ENCODE measurements at places on chromosomes 11 and 22.

DNA sequence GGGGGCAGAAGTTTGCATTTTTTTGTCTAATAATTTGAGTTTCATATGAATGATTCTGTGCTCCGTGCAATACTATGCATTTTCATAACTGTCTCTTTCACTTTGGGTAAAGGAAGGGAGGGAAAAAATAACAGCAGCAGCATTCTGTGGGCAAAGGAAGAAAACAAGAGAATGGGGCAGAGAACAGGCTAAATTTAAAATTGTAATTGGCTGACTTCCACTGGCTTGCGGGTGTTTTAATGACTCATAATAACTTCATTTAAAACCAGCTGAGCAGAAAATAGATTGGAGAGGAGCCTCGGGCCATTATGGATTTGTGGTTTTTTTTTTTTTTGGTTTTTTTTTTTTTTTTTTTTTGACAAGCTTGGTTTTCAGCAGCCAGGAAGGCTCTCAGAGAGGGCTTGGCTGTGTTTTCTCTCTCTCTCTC lies 107.4 kb downstream of the ZBTB16 start:
- DNase-seq: peak; percentile 81

DNA sequence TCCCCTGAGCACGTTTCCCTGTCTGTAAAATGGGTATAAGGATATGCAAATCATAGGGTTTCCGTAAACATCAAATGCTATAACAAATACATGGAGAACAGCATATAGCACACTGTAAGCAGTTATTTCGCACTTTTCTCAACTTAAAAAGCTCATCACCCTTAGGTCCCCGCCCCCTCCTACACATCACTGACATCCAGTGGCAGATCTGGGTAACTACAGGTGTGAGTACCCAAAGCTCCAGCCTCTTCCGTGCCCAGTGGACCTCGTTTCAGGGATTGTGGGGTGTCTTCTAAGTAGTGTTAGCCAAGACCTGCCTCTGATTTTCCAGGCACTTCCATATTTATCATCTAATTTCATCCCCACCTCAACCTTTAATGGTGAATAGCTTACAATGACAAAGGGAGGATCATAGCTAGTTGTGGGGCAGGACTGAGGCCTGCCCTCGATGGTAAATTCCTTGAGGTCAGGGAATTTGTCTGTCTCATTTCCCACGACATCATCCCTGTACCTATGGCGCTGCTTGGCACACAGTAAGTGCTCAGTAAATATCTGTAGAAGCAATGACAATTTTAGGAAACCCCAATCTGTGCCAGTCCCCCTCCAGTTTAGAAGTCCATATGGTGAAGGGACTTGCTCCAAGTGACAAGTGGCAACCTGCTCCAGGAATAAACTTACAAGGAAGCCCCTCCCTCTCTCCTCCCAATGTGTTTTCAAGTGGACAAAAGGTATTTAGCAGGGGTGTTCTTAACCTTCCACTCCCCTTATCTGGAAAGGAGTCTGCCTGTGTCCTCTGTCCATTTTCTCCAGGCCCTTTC lies 340.5 kb downstream of the TENM4 start:
- no peak for DNase-seq

- DNase-seq: no peak
These were observed 11.1 kb downstream of the C11orf91 start for GRCh38 chr11:33689501-33689900.

DNA sequence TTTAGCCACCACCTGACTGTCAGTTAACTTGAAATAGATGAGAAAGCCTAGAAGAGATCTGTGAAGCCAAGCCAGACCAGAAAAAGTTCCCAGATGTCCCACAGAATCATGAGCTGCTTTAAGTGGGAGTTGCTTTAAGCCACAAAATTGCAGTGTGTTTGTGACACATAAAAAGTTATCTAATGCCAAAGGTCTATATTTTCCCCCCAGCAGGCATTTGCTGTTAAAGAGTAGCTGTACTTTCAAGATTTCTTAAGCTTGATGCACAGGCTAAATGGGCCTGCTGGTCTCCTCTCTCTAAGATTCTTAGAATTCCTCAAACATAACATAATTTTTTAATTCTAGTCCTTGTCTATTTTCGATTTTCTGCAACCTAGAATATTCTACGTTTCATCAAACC lies 825.7 kb downstream of the FAM181B start:
- no peak for DNase-seq

GRCh38 chr11:250274-250673 lies 13.5 kb downstream of the PSMD13 start:
- no peak for DNase-seq

GRCh38 chr11:75508051-75508561 lies 17.6 kb downstream of the GDPD5 start:
- no peak for DNase-seq

DNA sequence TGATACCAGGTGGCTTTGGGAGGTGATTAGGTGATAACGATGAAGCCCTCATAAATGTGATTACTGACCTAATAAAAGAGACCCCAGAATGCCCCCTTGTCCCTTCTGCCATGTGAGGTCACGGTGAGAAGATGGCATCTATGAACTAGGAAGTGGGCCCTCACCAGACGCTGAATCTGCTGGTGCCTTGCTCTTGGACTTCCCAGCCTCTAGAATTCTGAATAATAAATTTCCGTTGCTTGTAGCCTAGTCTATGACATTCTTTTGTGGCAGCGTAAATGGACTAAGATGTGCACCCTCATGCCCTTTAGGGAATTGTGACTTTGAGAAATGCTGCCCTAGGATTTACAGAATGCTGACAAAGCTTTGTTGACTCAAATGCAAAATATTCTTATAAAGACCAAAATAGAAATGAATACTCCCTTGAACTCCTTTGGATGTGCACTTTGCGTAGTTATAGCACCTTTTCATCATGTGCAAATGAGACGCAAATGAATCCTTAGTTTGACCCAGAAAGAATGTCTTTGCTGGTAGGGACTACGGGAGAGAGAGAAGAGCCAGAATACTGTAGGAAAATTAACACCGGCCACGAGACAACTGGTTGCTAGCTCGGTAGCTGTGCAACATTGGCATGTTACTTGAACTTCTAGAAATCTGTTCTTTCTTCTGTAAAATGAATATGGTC lies 24.8 kb upstream of the EHF start:
- DNase-seq: no peak

GRCh38 chr22:27918341-27919221 lies 475 bp downstream of the PITPNB start:
- DNase-seq: no peak

GRCh38 chr11:69496631-69497220 lies 15.3 kb downstream of the LINC01488 start:
- DNase-seq: no peak

- DNase-seq: no peak
These were observed 4.5 kb downstream of the FHIP1B start for GRCh38 chr11:6229911-6230310.

GRCh38 chr11:120747850-120748814 lies 236.6 kb downstream of the GRIK4 start:
- no peak for DNase-seq

DNA sequence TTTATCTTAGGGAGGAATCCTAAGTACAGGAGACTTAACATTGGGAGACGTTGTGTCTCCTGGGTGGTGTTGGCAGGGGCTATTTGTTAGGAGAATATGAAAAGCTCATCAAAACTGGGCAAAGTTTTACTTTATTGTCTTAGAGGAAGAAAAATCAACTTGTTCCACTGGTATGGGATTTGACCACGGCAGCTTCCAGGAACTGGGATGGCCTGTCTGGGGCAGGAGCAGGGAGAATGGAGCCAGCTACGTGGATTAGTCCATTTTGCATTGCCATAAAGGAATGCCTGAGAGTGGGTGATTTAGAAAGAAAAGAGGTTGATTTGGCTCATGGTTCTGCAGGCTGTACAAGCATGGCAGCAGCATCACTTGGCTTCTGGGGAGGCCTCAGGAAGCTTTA lies 198.4 kb downstream of the ADAMTS15 start:
- DNase-seq: no peak

- DNase-seq: no peak
These were observed 92.8 kb upstream of the KCNQ1OT1 start for GRCh38 chr11:2792381-2793250.

DNA sequence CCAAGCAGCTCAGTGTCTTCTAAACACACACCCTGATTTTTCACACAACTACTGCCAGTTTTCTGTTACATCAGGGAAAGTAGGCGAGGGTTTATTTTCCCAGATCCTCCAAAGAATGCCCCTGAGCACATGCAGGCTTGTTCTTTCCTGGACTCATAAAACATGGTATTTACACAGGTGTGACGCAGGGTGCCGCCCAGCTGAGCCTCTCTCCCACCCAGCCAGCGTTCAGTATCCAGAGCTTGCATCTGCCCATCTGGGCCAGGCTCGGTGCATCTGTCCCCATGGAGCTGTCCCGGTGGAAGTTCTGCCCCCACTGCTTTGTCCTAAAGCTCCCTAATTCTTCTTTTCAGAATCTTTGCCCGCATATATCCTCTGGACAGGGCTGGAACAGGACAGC lies 44.8 kb upstream of the ISX start:
- DNase-seq: no peak

DNA sequence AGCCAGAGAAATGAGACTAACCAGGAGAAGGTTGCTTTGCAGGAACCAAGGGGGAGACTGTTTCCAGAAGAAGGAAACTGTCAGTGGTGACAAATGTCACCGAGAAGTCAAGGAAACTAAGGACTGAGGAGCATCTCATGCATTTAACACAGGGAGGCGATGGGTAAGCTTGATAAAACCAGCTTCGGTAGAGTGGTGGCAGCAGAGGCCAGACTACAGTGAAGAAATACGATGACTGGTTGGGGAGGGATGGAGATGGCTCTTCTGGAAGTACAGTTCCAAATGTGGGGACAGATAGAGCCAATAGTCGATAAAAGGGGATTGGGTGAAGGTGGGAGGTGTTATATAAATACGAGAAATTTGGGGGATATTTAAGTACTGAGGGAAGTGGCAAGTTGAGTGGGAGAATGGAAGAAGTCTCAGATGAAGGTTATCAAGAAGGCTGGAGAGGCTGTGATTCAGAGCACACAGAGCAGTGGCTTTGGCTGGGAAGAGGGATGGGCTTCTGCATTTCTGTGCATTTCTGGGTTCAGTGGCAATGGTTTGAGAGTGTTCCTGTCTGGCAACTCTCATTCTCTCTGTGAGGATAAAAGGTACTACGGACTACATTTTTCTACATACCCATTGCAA lies 29.2 kb downstream of the SC5D start:
- DNase-seq: no peak

- peak; percentile 73 for DNase-seq
These were observed 1054.7 kb upstream of the CNTN5 start for GRCh38 chr11:97965849-97966646.

DNA sequence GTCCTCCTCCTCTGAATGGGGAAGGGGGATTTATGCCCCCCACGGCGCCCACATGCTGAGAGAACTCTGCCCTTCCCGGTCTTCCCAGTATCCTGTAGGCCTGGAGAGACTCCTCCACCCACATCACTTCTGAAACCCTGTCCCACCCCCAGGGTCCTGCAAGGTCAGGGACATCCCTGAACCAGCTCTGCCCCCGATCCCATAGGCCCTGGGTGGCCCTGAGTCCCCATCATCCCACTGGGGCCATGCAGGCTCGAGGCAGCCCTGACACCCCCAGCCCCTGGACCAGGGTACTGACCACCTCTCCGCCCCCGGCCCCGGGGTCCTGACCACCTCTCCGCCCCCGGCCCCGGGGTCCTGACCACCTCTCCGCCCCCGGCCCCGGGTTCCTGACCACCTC lies 11.7 kb downstream of the B4GALNT4 start:
- DNase-seq: no peak

GRCh38 chr22:42623301-42623751 lies 8.6 kb upstream of the POLDIP3 start:
- no peak for DNase-seq

DNA sequence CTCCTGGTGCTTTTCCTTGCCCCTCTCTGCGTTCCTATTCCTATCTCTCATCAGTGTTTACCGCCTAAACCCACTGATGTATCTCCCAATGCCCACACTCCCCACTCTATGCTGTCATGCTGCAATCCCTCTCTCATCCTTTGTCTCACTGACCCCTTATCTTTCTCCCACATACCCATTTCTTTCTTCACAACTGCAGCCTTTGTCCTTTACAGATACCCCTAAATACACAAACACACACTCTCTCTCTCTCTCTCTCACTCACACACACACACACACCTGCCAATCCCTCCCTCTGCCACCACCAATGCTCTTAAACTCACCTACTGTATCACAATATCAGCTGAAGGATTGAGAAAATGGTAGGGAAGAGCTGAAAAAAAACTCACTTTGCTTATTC lies 5.3 kb upstream of the OR52B2 start:
- no peak for DNase-seq

Measured in AG09309 (cell line).